ENCODE measurements at places on chromosomes 1 and 21.

DNA sequence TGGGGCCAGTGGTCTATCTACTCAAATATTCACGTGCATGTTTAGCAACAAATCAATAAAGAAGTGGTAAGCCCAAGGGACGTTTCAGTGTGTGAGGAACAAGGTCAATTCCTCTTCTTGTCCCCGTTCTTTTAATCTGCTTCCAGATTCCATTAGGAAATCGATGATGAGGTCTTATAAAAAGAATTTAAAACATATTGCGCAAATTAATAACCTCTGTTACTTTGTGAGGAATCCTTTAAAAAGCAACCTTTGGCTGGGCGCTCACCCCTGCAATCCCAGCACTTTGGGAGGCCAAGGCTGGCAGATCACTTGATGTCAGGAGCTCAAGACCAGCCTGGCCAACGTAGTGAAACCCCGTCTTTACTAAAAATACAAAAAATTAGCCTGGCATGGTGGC, 113.0 kb upstream of the TMPRSS2 start:
- DNase-seq, result no peak

DNA sequence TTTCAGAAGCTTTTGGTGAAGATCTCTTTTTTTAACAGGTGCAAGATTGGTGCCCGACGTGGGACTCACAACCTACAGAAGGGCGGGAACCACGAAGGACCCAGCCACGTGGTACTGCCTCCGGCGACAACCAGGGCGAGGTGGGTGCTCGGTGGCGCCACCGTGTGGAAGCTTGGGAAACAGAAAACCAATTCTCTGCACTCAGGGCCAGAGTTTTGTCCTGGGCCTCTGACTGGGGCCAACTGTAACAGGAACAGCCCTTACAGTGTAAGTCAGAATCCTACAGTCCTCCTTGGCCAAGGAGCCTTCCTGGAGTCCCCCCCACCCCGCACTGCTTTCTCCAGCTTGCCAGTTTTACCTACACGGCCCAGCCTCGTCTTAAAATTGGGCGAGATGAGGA, 11.6 kb upstream of the S100A7A start:
- DNase-seq, result no peak

GRCh38 chr1:3249631-3250501, 180.9 kb downstream of the PRDM16 start:
- no peak for DNase-seq

GRCh38 chr1:121414905-121415304, 230.1 kb downstream of the SRGAP2C start:
- DNase-seq, result no peak

DNA sequence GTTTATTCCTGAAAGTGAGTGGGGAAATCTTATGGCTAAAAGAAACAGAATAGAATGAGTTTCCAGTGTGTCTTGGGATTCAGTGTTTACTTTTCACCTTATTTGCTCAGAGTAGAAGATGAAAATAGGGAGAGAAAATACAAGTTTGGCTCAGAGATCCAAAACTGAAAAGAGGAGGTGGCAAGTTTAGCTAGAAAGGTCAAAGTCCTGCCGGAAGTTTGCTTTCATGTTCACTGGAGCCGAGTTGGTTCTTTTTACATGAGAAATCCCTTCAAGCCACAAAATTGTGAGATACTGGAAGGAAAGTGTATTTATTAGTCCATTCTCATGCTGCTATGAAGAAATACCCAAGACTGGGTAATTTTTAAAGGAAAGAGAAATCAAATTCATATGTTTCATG, 604.6 kb downstream of the MRPL39 start:
- DNase-seq, result no peak

- DNase-seq, result no peak
These were observed 95.9 kb downstream of the USP25 start for GRCh38 chr21:15825700-15826099.

DNA sequence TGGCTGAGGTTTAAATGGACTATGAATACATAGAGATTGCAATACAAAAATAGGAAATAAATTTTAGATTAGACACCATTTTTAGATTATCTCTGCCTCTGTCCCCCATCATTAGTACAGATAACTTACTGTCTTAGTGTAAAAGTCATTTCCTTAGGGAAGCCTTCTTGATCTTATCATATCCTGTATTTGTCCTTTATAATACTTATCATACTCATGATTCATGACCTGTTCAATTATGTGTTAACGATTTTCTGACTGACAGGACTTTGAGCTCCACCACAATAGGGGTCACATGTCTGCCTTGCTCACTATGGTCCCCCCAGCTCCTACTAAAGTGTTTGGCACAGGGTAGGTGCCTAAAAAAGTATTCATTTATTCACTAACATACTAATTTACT, 14.6 kb downstream of the TEX38 start:
- DNase-seq, result no peak

DNA sequence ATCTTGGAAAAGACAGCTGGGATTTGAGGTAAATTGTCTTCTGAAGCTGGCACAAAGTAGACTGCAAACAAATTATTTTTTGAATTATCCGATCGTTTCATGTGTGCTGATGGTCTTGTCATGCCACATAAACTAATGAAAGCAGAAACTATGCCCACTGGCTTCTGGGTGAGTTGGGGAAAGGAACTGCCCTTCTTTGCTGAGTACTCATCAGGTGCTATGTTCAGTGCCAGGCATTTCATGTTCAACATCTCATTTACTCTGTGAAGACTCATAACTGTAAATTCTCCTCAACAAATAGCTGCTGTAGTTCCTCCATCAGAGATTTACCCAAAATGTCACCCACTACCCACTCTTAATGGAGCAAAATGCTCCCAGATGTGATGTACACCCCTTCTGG, 1.2 kb downstream of the TRIT1 start:
- no peak for DNase-seq

DNA sequence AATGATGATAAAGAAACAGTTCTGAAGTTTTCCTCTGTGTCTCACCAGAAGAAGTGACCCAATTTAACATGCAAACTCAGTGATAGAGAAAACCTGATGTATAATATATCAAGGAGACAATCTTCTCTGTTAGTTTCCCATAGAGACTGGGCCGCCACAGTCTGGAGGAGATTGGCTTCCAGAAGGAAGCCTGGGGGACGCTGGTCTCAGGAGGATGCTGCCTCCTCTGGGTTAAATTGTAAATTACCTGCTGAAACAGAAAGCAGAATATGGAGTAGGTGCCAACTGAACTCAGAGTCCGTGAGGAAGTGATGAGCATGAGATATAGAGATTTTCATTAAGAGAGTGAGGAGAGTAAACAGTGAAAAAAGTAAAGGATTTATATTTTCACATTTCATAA, 15.8 kb downstream of the OR14I1 start:
- DNase-seq, result no peak

- no peak for DNase-seq
These were observed 396.3 kb upstream of the NEGR1 start for GRCh38 chr1:72678683-72679082.

DNA sequence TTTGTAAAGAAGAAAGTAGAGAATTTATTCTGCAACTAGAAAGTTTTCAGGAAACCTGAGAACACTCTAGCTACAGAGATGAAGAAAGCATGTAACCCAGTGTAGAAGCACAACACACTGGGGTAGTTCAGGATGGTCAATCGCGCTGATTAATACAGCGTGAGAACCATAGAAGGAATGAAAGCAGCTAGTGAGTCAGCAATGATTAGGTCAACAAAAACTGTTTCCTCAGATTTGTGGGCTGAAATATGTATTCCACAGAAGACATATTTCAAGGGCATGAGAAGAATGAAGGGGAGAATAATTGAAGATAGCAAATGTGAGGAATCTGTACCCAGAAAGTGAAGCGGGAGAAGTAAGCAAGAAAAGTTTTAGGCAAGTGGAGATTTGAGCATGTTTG, 97.8 kb upstream of the ADGRL2 start:
- no peak for DNase-seq

DNA sequence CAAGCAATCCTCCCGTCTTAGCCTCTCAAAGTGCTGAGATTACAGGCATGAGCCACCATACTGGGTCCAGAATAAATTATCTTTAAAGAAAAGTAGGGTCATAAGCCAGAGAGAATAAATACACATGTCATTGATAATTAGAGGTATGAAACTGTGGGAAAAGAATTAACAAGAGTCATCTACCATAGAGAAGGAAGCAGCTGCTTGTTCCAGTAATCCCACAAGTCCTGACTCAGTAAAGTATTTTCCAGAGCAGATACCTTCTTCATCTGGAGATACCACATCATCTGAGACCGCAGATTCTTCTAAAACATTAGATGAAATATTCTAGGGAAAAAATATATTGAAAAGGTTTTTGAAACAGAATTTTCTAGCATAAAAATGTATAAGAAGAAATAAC, 55.7 kb downstream of the USP1 start:
- DNase-seq, result no peak

DNA sequence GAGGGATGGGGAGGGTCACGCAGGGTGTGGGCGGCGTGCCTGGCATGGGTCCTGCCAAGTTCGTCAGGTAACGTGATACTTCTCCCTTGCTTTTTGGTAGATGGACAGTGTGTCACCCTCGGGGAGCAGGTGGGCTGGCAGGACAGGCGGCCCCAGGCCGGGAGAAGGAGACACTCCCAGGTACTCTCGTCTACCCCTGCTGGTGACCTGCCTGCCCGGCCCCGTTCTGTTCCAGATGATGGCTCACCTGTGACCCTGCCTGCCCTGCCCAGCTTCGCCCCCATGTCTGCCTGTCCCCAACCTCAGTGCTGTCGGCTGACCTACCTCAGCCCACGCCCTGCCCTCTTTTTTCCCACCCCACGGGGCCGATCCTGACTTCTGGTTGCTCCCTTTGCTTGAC, 144.7 kb downstream of the PCBP3 start:
- DNase-seq, result no peak

- no peak for DNase-seq
These were observed 3.9 kb upstream of the RPTN start for GRCh38 chr1:152162792-152163463.

GRCh38 chr1:242201090-242201489, 202.2 kb upstream of the MAP1LC3C start:
- no peak for DNase-seq

DNA sequence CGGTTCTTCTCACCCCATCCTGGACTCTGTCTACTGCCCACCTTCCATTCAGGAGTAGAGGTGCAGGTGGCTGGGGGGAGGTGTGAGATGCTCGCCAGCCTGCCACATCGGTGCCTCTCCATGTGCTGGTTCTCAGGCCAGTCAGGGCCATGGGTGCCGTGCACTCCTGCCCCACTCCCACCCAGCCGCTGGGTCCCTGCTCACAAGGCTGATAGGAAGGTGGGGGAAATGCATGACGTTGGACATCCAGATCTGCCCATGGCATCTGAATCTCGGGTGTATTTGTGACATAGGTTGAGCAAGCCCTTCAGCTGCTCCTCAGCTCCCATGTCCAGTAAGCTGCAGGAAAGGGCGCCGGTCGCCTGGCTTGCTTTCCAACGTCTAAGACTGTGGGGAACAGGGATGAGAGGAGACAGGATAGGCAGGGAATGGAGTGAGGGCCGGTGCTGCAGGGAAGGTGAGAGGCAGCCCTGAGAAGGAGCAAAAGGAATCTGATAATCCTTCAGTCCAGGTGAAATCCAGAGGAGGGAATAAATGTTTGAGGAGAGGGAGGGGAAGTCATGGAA, 11.8 kb downstream of the S100A7A start:
- DNase-seq, result no peak

- no peak for DNase-seq
These were observed 303.8 kb upstream of the LRRC7 start for GRCh38 chr1:69263921-69264391.

GRCh38 chr1:30466026-30466425, 257.4 kb downstream of the MATN1 start:
- no peak for DNase-seq

DNA sequence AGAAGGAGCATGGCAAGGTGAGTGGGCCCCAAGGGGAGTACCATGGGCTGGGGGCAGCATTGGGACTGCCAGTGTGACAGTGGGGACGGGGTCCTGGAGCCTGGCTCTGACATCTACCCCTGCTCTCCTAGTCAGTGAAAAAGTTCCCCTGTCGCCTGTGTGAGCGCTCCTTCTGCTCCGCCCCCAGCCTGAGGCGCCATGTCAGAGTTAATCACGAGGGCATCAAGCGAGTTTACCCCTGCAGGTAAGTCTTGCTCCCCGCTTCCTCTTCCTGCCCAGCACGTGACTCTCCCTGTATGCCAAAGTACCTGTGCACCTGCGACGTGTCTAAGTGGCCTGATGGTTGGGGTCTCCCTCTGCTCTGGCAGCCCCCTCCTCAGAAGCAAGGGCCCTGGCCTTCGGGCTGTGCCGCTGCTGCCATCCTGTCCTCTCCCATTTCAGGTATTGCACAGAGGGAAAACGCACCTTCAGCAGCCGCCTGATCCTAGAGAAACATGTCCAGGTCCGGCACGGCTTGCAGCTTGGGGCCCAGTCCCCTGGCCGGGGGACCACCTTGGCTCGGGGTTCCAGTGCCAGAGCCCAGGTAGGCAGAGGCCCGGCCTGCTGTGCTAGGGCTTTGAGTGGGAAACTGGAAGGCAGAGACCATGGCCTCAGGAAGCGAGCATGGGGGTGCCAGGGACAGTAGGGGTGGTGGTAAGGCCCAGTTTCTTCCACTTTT, 8.1 kb downstream of the ZNF687 start:
- DNase-seq, result no peak

DNA sequence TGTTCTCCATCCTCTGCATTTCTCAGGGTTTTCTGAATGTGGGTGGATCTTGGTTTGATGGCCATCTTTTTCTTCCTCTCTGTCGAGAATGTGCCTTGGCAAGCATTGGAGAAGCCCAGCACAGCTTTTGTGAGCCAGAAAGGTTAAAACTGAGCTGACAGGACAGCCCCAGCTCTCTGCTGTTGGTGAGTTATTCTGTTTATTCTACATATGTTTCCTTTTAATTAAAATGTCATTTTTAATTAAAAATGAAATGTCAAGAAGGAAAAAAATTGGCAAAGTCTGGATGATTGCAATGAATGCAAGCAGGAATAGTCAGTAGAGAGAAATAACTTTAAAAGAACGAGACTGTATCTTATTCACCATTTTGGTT, 325.8 kb downstream of the PTBP2 start:
- DNase-seq, result no peak

DNA sequence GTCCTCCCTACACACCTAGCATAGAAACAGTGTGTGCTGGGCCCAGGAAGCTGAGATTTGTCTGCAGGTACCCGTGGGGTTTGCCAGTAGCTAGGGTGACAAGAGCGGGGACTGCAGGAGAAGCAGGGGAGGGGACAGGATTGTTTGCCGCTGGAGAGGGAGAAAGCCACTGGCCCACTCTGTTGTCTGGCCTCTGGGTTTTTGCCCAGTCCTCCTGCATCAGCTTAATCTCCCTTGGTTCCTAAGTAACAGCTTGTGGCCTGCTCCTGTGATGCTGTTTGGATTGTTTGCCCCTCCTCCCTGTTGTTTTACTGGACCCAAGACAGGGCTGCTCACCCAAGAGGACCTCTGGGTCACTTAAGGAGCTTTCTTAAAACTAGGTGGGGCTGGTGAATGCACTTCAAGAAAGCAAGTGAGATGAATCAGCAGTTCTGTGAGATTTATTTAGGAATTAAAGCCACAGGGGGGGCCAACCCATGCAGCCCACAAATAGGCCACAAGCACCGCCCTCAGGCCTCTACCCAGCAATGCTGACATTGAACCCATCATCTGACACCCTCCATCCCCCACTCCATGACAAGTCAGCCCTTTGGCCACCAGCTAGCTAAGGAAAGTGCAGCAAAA, 142.8 kb downstream of the ZZZ3 start:
- no peak for DNase-seq
